Thyroid gland (tissue), 4 donors: ENCODE measurements at places on chromosomes 7 and 10.
A peak's percentile ranks its signal among the peaks of the same experiment; 100 is the strongest.

GRCh38 chr10:49743464-49744075 is 18.6 kb downstream of the OGDHL start:
- DNase-seq = no peak

DNA sequence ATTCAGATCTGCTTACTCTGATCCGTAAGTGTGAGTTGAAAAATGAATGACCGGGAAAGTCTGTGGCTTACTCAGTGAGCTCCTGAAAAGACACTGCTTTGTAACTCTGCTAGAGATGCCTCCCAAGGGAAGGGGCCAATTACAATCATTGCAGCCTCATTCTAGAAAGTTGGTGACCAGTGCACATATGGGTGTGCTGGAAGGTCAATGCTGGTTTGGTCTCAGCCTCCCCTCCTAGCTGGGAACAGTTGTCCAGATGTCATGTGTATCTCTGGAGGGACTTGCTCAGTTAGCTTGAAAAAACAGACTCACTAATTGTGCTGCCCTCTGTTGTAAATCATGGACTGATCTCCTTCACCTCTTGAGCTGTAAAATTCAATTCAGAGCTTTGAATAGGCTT is 405.0 kb downstream of the ADRA2A start:
- DNase-seq = no peak

- DNase-seq = peak; percentile 50
These were observed at the start of gene PDGFA for GRCh38 chr7:519484-520390. Gene PDGFA, minus strand, starts transcription at chr7:519846. Its CDS starts 845 bp downstream, at chr7:519001.

GRCh38 chr7:80651471-80651870 is 13.0 kb downstream of the CD36 start:
- no peak for DNase-seq

DNA sequence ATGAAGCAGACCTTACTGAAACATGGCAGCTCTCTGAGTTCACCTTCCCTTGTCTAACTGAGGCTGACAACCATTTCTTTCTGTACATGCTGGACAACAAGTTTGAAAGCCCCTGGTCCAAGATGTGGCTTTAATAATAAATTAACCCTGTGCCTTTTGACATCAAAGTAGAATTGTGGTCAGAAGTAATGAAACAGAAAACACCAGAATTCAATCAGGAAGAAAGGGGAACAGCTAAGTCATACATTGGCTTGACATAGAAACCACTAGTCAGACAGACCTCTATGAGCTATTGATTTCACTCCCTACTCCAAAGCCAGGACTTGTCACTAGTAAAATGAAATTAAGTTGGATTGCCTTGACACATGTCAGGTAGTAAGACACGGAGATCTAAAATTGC is 175.2 kb upstream of the ASAH2 start:
- no peak for DNase-seq

DNA sequence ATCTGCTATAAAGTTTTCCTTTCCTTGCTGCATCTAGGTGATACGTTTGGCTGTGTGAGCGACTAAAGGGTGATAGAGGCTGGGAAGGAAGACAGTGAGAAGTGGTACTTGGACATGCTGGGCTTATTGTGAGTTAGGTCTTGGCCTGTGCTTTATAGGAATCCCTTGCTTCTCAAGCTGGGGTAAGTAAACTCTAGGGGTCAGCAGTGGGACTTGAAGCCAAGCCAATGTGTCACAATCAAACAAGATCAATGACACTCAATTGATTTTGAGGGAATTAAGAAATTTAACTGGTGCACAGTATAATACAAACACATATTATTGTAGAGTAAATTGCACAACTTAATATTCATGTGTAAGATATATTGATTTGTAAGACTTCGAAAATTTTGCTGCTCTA is 155.8 kb upstream of the AOAH start:
- no peak for DNase-seq

DNA sequence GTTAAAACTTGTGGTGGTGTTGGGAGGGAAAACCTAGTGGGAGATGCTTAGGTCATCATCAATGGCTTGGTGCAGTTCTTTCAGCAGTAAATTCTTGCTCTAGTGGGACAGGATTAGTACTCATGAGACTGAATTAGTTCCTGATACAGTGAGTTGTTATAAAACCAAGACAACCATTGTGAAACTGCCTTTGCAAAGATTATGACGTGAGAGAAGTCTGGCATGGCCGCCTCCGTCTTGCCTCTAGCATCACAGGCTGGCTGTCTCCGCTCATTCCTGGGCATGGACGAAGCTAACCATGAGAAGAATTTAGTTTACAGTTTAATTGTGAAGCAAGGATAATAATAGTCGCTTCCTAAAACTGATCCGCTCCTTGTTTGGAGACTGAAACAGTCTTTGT is 186.4 kb downstream of the KIF20B start:
- no peak for DNase-seq

GRCh38 chr7:104536956-104537355 is 208.6 kb downstream of the LHFPL3 start:
- DNase-seq = no peak

GRCh38 chr10:17673471-17674061 is 29.6 kb downstream of the STAM start:
- DNase-seq = no peak

DNA sequence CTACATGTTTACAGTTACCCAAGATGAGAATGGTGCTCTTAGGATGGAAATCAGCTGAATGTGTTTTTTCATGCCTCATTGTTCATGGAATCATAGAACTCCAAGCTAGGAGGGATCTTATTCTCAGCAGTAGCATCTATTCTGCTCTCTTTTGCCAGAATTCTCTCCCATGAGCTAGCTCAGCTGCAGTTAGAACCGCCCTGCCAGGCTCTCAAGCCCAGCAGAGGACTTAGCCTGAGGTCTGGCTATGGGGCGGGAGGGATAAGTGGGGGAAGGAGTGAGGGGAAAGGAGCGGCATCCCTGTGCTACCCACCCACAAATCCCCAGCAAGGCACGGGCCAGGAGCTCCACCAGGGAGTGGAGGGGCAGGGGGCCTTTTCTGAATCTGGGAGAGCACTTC is 120.7 kb upstream of the PLXNA4 start:
- no peak for DNase-seq

DNA sequence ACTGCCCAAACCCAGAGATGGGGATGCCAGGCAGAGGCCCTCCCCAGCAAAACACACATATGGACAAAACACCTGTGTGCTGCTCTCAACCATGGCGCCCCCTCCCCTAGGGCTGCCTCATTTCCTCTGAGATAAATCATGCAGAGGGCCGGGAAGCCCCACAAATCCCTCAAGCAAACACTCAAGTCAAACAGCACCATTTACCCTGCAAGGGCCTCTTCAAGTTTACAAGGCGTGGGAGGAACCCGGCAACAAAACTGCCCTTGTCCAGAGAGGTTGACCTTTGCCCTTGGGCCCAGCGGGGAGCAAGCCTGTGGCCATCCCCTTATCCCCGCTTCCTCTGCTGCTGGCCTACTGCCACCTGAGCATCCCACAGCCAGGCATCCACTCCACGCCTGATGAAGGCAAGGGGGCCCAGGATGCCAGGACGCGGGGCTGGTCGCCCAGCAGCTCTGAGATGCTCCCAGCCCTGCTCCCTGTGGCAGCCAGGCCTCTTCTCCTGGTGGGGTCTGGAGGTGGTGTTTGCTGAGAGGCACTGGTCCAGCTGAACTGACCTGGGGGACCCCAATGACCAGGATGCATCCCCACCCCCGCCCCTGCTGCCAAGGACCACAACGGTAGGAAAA is 77.4 kb downstream of the DLG5 start:
- DNase-seq = no peak

DNA sequence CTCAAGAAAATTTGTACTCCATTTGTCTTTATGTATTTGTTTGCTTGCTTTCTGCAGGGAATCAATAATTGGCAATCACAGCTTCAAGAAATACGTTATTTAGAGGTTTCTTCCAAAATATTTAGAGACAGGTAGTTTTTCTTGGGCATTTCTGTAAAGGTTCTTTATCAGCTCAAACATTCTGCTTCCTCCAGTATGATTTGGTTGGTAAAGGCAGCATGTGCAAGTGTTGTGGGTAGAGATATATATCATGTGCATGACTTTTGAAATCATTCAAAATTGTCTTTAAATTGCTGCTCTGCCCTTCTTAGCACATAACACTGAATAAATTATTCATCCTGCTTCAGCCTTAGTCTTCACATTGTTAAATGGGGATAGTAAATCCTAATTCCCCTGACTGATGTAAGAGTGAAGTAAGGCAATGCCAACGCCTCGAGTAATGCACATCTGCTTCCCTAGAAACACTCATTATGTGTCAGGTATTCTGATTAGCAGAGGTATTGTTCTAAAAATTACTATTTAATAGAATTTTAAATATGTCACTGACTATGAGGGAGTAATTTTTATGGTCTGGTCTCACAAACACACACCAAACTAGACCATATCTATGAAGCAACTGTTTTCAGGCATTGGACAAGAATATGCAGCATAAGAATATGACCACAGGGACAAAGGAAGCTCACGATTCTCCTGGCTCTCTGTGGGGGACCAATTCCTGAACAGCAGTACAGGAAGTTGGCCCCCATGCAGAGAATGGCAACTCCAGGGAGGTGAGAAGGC is 77.3 kb upstream of the AKR1E2 start:
- no peak for DNase-seq

- DNase-seq = no peak
These were observed 482.5 kb downstream of the SEMA3D start for GRCh38 chr7:84704380-84704779.

GRCh38 chr7:55409482-55410225 is 44.5 kb downstream of the LANCL2 start:
- DNase-seq = peak; percentile 69

- no peak for DNase-seq
These were observed 537.4 kb upstream of the SORCS1 start for GRCh38 chr10:107701943-107702342.

DNA sequence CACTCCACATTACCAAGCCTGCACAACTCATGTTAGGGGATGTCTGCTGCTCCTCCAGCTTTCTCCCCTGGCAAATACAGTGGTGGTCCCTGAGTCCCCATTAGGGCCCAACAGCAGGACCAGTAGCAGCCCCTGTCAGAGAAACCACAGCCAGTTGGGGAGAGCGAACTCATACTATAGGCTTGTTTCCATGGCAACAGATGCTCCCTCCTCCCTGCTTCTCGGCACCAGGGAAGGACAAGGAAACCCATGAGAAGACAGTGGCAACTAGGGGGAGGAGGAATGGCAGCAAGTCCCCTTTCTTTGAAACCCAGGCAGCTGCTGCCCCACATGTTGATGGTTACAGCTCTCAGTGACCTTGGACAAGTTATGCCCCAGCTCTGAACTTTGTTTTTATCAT is 326.4 kb downstream of the KCNMA1 start:
- no peak for DNase-seq

DNA sequence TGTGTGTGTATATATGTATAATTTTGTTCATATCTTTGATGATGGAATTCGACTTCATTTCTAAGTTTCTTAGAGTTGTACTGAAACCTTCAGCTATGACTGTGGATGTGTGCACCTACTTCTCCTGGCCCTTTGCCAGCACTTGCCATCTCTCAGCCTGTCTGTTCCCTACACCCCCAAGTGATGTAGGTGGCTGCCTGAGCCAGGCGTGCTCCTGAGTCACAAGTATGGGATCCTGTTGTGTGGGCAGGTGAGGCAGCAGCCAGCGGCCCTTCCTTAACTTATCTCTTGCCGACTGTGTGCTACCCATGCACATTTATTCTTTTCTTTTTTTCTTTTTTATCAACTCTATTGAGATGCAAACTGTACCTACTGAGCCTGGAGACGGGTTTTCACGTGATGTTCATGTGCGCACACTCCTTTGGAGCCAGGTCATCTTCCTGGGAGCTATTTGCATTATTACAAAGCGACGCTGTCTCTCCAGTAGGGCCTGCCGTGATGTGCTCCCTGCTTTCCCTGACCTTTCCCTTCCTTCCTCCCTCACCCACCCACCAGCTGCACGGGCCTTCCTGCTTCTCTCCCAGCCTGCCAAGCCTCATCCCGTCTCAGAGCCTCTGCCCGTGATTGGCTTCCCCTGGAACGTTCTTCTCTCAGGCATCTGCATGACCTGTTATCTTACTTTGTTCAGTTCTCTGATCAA is 31.3 kb upstream of the GALNT11 start:
- DNase-seq = no peak

GRCh38 chr7:141073641-141074161 is at the start of gene TMEM178B:
Gene TMEM178B, plus strand, starts transcription at chr7:141074064.
- DNase-seq = no peak

GRCh38 chr10:95171336-95171735 is 22.7 kb upstream of the ACSM6 start:
- no peak for DNase-seq

- no peak for DNase-seq
These were observed 919 bp downstream of the PLA2G12B start for GRCh38 chr10:72953687-72954086.

GRCh38 chr7:66535414-66536329 is 93.0 kb upstream of the KCTD7 start:
- DNase-seq = no peak

GRCh38 chr10:19728964-19729363 is 87.3 kb upstream of the PLXDC2 start:
- no peak for DNase-seq

DNA sequence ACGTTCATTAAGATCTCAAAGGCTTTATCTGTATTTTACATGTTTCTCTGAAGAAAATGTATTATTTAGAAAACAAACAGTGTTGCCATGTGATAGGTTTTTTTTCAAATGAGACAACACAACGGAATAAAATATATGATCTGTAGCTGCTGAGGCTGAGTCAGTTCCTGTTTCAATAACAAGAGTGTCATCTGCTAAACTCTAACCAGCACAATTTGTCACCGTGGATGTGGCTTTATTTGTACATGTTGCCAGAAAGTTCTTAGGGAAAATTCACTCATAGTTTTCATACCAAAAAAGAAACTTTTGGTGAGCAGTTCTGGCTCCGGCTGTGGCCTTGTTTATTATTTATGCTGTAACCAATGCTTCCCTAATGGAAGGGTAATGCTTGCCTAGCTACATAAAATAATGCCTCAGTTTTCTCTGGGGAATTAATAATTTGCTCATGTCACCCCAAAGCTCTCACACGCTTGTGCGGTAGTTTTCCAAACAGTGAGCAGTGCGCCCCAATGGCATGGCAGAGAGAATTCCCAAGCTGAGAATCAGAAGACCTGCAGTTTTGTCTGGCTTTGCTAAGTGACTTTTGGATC is 20.3 kb upstream of the KLF6 start:
- no peak for DNase-seq

GRCh38 chr7:124101173-124101768 is 68.4 kb upstream of the TMEM229A start:
- DNase-seq = no peak

DNA sequence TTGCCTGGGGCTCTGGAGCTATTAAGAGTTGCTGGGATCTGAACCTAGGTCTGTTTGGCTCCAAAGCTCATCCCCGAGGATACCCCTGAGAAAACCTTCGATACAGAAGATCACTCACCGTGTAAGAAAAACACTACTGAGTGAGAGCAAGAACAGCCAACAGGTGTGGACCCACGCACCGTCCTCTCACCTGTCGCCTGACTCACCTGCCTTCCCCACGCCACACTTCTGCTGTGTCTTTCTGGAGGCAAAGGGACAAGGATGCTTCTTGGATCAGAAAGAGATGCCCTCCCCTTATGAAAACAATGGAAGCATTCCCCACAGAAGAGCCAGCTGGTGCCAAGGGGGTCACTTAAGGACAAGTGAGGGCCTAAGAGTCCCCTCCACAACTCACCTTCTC is 46.7 kb downstream of the COL13A1 start:
- DNase-seq = no peak

- DNase-seq = no peak
These were observed 22.7 kb downstream of the VIM start for GRCh38 chr10:17250736-17251135.

- no peak for DNase-seq
These were observed 242.7 kb upstream of the FOXK1 start for GRCh38 chr7:4439444-4439843.

- DNase-seq = no peak
These were observed 8.7 kb downstream of the DBF4 start for GRCh38 chr7:87885018-87885417.
